Adrenal gland (tissue), 19 donors: ENCODE measurements at places on chromosomes 12 and 14. TPM values are rescaled to one million over a fixed set of nuclear protein-coding genes. Genes with fewer than 3 reads are reported as not detected.

RD3L gene
- not detected for polyA plus RNA-seq

KLHDC1 gene
- 3.4 TPM for polyA plus RNA-seq

BCL2L14 gene
- not detected for polyA plus RNA-seq

MCRS1 gene
- polyA plus RNA-seq, result 81.3 TPM

ITGA7 gene
- polyA plus RNA-seq, result 77.1 TPM

GRCh38 chr14:100864960-100865681, 38.4 kb downstream of the RTL1 start:
- no peak for DNase-seq

DNA sequence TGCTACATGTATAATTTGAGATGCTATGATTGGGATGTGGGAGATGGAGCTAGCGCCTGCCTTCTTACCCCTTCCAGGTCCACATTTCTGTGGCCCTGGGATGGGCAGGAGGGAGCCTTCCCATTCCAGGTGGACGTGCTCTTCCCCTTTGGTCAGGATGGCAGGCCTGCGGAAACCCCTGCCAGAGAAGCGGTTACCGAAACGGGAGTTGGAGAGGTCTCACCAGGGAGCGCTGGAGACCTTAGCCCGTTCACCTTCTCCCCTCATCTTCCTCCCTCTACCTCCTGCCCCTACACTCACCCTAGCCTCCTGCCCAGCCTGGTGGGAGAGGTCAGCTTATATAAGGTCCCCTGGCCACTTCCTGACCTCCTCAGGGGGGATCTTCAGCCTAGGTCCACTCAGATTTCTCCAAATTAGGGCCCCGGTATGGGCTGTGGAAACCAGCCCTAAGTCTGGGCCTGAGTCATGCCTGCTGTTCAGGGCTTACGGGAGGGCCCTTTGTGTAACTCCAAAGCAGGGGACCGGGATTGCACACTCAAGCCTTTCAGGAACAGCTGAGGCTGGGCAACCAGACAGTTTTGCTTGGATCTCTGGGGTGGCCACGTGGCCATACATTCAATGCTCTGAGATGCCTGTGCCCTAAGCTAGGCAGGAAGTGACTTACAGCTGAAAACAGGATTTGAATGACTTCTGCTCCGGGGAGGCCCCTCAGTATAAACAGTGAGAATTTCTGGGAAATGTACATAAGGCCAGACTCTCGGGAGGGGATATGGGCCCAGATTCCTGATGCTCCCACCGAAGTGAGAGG, 10.2 kb upstream of the MEG3 start:
- DNase-seq, result no peak

DNA sequence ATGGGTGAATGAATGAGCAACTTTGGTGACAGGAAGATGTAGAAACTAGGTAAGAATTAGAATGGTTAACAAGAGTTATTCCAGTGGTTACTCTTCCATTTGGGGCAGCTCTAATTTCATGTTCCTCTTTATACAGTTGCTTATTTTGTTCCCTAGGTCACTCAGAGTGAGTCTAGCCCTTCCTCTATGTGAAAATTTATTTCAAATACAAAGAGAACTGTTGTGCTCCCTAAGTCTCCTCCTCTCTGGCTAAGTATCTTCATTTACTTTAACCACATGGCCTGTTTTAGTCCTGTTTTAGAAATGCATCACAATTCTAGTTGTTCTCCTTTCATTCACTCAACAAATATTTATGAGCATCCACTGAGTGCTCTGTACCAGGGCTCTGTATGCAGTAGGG, 51.1 kb upstream of the HIF1A start:
- no peak for DNase-seq

DNA sequence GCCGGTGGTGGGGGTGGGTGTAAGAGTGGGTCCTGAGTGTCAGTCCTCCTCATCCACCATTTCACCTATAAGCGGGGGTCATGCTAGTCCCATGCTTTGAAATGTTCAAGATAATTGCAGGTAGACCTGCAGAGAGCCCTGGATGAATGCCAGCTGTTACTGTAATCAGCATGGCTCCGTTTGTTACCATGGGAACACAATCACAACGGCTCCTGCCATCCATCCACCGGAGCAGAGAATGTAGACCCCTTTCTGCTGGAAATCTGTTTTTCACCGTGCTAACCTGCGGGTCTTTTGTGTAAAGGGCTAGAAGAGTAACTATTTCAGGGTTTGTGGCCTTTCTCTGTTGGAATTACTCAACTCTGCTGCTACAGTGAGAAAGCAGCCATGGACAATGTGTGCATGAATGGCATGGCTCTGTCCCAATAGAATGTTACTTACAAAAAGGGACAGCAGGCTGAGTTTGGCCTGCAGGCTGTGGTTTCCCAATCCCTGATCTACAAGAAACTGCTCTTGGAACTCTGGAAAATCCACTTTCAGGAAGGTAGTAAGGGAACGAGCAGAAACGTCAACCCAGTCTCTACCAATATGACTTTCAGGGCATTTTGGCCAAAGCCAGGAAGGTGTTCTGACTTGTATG, 36.1 kb downstream of the KCTD10 start:
- no peak for DNase-seq

GRCh38 chr14:71437870-71438269, 494.4 kb upstream of the RGS6 start:
- DNase-seq, result no peak

- DNase-seq, result no peak
Observed at GRCh38 chr14:77526266-77526665, 27.6 kb upstream of the ISM2 start.

- peak; percentile 39 for DNase-seq
Observed at GRCh38 chr12:124700810-124701592, 133.6 kb upstream of the NCOR2 start.

GRCh38 chr14:34099635-34100034, 148.8 kb upstream of the EGLN3 start:
- no peak for DNase-seq

DNA sequence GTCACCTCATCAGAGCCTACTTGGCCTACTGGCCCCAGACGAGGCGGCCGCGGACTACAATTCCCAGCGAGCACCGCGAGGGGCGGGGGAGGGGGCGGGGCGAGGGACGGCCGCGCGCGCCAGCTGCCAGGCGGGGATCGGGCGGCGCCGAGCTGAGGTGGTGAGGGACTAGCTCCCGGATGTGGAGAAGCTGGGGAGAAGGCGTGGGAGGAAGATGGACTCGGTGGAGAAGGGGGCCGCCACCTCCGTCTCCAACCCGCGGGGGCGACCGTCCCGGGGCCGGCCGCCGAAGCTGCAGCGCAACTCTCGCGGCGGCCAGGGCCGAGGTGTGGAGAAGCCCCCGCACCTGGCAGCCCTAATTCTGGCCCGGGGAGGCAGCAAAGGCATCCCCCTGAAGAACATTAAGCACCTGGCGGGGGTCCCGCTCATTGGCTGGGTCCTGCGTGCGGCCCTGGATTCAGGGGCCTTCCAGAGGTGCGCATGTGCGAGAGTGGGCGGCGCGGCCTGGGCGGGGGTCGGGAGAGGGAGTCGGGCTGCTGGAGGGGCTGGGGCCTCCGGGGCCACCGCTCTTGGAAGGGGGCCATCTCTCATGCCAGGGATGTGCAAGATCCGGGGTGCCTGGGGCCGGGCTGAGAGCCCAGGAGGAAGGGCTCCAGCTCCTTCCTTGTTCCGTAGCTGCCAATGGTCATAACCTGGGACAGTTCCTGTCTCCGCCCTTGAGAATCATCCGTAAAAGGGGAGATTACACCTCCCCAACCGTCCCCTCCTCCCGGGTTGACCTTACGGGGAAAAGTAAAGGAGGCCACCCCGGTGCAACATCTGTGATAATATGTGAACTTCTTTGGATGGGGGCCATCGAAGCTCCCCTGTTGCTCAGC, at the start of gene CMAS:
Gene CMAS (plus strand): TSS at position 129 of the 878 bp plus-strand sequence. CDS start 86 bp downstream, at position 215.
- DNase-seq, result peak; percentile 82

- DNase-seq, result no peak
Observed at GRCh38 chr12:103865151-103865730, 24.2 kb upstream of the NT5DC3 start.

- no peak for DNase-seq
Observed at GRCh38 chr14:74704656-74705055, 8.2 kb downstream of the AREL1 start.
